T-helper 17 cell (primary cell): ENCODE measurements at places on chromosomes 6 and 20. TPM values are rescaled to one million over a fixed set of nuclear protein-coding genes. Genes with fewer than 3 reads are reported as not detected.

DNA sequence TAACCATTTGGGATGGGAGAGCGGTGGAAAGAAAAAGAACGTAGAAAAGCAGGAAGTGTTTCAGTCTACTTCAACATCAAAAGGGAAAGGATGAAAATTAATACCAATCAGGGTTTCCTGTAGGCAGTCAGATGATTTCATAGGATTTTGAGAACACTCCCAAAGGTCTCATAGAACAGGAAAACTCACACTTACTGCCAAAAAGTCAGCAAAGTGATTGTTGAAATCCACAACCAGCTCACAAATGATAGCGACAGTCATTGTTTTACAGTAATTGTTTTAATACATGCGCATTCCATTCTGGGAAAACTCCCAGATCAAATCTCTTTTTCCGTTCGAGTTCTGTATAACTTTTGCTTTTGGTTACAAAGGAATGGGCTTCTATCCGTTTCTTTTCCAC is 5.3 kb upstream of the CNKSR3 start:
- no peak overlapping the region for H3K4me3 ChIP-seq
- no peak overlapping the region for H3K27ac ChIP-seq
- H3K36me3 ChIP-seq, result peaks cover 2% of the 10 kb centered on the region
- peaks cover 50% of the 10 kb centered on the region for H3K27me3 ChIP-seq
- peaks cover 2% of the 10 kb centered on the region for H3K4me1 ChIP-seq

GRCh38 chr6:17130786-17131185 is 28.9 kb downstream of the STMND1 start:
- H3K27ac ChIP-seq, result no peak overlapping the region
- peaks cover 19% of the 10 kb centered on the region for H3K27me3 ChIP-seq
- no peaks in the 10 kb centered on the region for H3K36me3 ChIP-seq

PGC gene
- not detected for total RNA-seq

DNA sequence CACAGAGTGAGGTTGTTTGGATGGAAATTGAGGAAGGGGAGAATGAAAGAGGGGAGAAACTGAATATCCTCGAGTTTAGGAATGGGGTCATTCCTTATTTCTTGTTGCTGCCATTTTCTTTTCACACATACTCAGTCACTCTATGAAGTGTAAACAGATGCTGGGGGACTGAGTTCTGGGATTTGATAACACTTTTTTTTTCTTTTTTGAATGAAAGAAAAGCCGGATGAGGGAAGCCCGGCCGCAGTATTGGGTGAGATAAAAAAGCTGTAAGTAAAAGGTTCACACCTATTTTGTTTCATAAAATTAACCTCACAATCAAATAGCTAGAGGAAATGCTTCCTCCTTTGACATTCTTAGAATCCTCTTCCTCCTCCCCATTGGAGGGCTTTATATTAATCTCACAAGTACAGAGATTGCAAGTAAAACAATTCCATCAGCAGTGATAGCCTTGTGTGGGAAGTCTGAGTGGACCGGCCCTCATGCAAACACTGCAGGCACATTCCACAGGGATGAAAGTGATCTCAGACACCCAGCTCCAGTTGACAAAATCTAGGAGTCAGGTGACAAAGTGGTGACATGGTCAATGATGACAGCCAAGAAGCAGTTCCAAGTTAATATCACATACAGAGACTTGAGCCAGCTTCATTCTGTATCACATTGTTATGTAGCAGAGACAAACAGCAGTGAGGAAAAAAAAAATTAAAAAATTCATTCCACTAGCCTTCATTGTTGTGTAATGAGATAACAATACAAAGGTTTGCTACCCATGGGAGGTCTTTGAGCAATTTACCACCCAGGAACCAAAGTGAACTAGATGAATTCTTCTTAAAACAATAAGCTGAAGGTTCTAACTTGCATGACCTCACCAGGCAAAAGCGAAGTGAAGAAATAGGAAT is 391.1 kb upstream of the HSF2 start:
- no peaks in the 10 kb centered on the region for H3K36me3 ChIP-seq
- DNase-seq, result no peak
- H3K4me3 ChIP-seq, result no peak overlapping the region
- no peaks in the 10 kb centered on the region for H3K27me3 ChIP-seq

GRCh38 chr6:47977314-47977713 is 133.7 kb downstream of the PTCHD4 start:
- no peak overlapping the region for H3K27ac ChIP-seq
- H3K4me1 ChIP-seq, result no peaks in the 10 kb centered on the region
- no peak for DNase-seq
- H3K4me3 ChIP-seq, result no peak overlapping the region
- H3K27me3 ChIP-seq, result no peaks in the 10 kb centered on the region
- H3K36me3 ChIP-seq, result no peaks in the 10 kb centered on the region

DNA sequence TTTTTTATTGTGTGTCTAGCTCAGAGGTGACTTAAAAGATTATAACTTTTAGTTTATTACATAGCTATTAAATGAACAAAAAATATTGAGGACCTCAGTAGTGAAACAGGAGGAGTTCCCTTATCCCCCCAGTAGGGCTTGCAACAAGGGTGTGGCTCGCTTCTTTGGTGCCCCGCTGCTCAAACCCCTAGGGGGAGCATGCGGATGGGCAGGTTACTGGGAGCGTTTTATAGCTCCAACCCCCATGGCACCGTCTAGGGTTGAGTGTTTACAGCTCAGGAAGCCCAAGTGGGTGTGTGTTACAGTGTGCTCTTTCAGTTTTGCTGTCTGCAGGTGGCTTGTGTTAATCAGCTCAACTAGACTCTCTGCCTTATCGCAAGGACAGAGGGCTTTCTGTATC is 1513.7 kb downstream of the GRIK2 start:
- H3K27me3 ChIP-seq, result no peaks in the 10 kb centered on the region
- no peaks in the 10 kb centered on the region for H3K36me3 ChIP-seq
- no peak for DNase-seq
- no peak overlapping the region for H3K27ac ChIP-seq

MATN4 gene
- total RNA-seq, result not detected

CUTA gene
- total RNA-seq, result 196 TPM

DNA sequence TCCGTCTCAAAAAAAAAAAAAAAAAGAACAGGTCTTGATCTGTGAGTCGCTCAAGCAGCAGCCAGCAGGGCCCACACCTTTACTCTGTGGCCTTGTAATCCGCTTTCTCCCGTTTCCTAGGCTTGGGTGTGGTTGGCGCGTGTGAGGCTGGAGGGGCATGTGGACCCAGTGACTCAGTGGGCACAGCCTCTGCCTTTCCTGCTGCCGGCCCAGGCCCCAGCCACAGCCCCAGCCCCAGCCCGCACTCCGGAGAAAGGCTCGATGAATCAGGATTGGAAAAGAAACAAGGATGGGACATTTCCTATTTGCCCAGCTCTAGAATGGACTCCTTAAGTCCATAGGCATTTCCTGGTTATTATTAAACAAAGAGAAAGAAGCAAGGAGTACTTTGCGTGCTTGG is 4.3 kb downstream of the BHLHE23 start:
- DNase-seq, result no peak
- H3K4me1 ChIP-seq, result peaks cover 7% of the 10 kb centered on the region
- H3K27ac ChIP-seq, result no peak overlapping the region
- peaks cover 2% of the 10 kb centered on the region for H3K36me3 ChIP-seq
- H3K4me3 ChIP-seq, result no peak overlapping the region
- peaks cover 76% of the 10 kb centered on the region for H3K27me3 ChIP-seq

NKX2-2 gene
- not detected for total RNA-seq

DNA sequence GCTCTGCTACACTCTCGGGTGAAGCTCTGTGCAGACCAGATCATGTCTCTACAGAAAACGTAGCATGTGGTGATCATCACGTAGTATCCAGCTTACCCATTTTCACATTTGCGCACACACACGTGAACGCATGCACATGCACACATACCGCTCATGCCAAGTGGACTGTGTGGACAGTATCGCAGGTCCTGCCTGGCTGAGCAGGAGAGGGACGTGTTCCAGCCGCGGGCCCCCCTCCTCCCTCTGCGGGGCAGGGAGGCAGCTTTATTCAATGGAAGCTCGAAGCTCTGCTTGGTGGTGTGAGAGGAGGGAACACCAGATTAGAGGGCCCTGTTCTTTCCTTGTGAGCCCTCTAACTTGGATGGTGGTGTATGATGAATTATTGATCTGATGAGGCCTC is 51.1 kb downstream of the CDH26 start:
- no peak overlapping the region for H3K27ac ChIP-seq
- H3K27me3 ChIP-seq, result no peaks in the 10 kb centered on the region
- H3K4me1 ChIP-seq, result peaks cover 12% of the 10 kb centered on the region
- no peaks in the 10 kb centered on the region for H3K36me3 ChIP-seq
- H3K4me3 ChIP-seq, result no peak overlapping the region
- DNase-seq, result no peak

- H3K4me3 ChIP-seq, result no peak overlapping the region
- no peak overlapping the region for H3K27ac ChIP-seq
- H3K4me1 ChIP-seq, result peaks cover 7% of the 10 kb centered on the region
- peaks cover 2% of the 10 kb centered on the region for H3K36me3 ChIP-seq
- DNase-seq, result no peak
- no peaks in the 10 kb centered on the region for H3K27me3 ChIP-seq
Observed at GRCh38 chr6:137776786-137777686, 90.0 kb upstream of the TNFAIP3 start.

DNA sequence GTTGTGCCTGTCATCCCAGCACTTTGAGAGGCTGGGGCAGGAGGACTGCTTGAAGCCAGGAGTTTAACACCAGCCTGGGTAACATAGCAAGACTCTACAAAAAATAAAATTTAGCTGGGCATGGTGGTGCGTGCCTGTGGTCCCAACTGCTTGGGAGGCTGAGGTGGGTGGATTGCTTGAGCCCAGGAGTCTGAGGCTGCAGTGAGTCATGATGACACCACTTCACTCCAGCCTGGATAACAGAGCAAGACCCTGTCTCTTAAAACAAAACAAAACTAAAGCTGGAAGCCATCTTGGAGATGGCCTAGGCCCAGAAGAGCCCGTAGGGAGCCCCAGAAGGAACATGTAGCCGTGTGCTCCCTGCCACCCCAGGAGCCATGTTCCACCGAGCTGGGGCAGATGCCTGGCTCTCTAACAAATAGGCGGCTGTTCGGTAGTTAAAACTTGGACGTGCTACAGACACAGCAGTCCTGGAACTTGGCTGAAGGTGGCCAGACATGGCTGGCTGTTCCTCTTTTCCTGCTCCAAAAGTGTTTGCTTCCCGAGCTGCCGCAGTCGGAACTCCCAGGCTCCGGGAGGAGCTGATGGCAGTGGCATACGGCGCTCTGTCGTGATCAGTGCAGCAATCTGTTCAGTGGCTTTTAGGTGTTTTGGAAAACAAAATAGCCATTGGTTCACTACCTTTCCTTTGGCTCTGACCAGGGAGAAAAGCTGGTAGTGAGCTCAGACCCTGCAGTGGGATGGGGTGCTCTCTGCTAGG is 37.0 kb downstream of the DYNLT1 start:
- no peaks in the 10 kb centered on the region for H3K27me3 ChIP-seq
- no peak overlapping the region for H3K4me3 ChIP-seq
- H3K4me1 ChIP-seq, result peaks cover 12% of the 10 kb centered on the region
- H3K27ac ChIP-seq, result peak overlapping the region; percentile 62
- H3K36me3 ChIP-seq, result peaks cover 8% of the 10 kb centered on the region
- DNase-seq, result no peak

GRCh38 chr6:26319405-26320128 is 45.4 kb upstream of the BTN3A2 start:
- H3K36me3 ChIP-seq, result no peaks in the 10 kb centered on the region
- H3K4me3 ChIP-seq, result peak overlapping the region; percentile 45
- H3K27me3 ChIP-seq, result peaks cover 7% of the 10 kb centered on the region
- H3K27ac ChIP-seq, result peak overlapping the region; percentile 47
- peaks cover 14% of the 10 kb centered on the region for H3K4me1 ChIP-seq

RNF182 gene
- total RNA-seq, result 0.16 TPM

- peaks cover 37% of the 10 kb centered on the region for H3K4me1 ChIP-seq
- H3K27me3 ChIP-seq, result no peaks in the 10 kb centered on the region
- DNase-seq, result no peak
- H3K4me3 ChIP-seq, result no peak overlapping the region
- no peaks in the 10 kb centered on the region for H3K36me3 ChIP-seq
- H3K27ac ChIP-seq, result peak overlapping the region; percentile 86
Observed at GRCh38 chr6:106182455-106182854, 96.3 kb downstream of the PRDM1 start.

IRF4 gene
- total RNA-seq, result 32.8 TPM

GRCh38 chr20:1281279-1282057 is 15.4 kb downstream of the SNPH start:
- no peak overlapping the region for H3K4me3 ChIP-seq
- no peak for DNase-seq
- H3K4me1 ChIP-seq, result peaks cover 22% of the 10 kb centered on the region
- H3K27me3 ChIP-seq, result no peaks in the 10 kb centered on the region

DNA sequence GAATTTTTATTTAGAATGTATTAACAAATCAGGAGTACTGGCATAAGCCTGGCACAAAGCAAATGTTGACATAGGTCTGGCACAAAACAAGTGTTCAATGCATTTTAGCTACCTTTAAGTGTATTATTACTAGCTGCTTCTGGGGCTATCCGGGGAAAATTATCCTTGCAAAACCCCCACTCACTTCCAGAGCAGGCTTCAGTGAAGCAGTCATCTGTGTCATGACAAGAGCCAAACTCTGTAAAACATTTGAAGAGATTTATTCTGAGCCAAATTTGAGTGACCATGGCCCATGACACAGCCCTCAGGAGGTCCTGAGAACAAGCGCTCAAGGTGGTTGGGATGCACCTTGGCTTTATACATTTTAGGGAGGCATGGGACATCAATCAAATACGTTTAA is 6.4 kb upstream of the TRIM38 start:
- peaks cover 30% of the 10 kb centered on the region for H3K4me1 ChIP-seq
- peaks cover 5% of the 10 kb centered on the region for H3K36me3 ChIP-seq
- no peak overlapping the region for H3K4me3 ChIP-seq

DNA sequence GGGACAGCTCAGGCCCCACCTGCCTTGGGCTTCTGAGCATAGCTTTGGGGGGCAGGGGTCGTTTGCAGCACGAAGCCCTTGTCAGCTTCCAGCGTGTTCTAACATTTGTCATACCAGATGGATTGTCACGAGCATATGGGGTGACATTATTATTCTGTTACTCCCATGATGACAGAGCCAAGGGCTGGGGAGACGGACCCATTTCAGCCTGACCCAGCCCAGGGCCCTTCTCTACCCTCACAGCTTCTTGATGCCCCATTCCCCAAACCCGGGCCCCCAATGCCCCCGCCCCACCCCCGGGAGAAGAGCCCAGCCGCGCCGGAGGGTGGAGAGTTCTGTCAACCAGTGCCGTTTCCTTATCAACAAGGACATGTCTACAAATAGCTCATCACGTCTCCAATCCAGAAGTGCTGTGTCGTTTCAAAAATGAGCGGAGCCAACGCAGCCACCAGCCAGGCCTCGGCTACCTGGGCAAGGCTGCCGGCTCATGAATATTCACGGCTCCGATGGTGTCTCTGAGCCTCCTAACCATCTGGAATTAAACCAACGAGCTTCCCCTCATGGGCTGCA is 9.6 kb upstream of the CHRNA4 start:
- H3K27ac ChIP-seq, result no peak overlapping the region
- H3K36me3 ChIP-seq, result no peaks in the 10 kb centered on the region
- peaks cover 24% of the 10 kb centered on the region for H3K27me3 ChIP-seq
- no peaks in the 10 kb centered on the region for H3K4me1 ChIP-seq
- no peak overlapping the region for H3K4me3 ChIP-seq
- no peak for DNase-seq
